ENCODE measurements at places on chromosomes 5 and 9.

DNA sequence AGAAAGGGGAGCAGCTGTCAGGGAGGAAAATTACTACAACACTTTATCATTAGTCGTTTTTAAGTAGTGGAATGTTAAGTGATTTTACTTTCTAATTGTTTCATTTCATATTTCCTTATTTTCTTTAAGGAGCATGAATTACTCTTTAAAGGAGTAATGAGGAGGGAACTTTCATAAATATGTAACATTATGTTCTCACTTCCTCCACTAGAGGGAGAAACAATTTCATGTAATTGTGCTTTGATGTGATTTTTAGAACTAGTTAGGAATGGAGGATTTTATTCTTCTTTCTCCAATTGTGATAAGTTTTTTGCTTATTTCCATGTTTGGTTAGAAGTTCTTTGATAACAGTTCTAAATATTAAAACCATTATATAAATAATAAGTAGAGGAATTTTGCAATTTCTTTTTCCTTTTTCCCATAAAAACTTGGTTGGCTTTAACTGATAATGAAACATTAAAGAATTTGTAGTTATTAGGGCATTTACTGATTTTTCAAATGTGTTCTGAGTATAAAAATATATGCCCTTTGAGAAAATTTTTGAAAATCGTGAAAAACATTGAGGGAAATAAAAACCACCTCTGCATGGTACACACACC is 25.6 kb downstream of the CEP78 start:
- no peak for DNase-seq

DNA sequence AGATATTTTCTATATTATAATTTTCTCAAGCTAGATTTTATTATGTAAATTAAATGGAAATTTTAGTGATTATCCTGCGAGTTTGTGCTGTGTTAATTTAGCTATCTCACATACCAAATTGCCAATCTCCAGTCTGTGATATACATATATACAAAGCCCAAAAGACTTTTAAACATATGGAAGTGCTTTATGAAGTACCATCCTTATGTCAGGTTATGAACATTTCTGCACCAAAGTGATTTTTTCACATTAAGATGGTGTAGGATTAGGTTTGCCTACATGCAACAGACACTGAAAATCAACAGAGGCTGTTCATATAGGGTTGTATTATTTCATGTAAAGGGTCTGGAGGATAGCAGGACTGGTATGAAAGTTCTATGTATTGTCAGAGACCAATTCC is 32.8 kb downstream of the CFAP95 start:
- DNase-seq = no peak

GRCh38 chr5:138139781-138140090 is 508 bp upstream of the NME5 start:
- no peak for DNase-seq

DNA sequence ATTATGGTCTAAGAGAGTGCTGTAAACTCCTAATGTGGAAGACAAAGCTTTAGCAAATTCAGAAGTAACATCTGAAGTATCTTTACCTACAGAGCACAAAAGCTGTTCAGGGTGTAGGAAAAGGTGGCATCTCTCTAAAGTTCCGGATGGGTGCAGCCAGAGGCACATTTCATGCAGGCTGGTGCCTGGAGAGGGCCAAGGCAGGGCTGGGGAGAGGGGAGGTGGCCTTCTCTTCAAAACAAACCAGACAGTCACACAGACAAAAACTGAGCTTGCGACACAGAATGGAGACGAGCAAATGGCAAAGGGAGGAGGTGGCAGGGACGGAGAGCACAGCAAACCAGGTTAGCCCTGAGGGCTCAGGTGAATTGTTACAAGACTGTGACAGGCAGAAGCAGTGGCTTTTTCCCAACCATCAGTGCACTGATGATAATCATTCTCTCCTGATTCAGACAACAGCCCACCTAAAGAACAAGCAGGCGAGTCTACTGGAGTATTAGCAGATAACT is 121.5 kb upstream of the PCA3 start:
- DNase-seq = no peak

GRCh38 chr5:58040846-58041245 is 419.0 kb downstream of the PLK2 start:
- no peak for DNase-seq

- no peak for DNase-seq
Measured at GRCh38 chr5:676699-677076, 16.5 kb downstream of the TPPP start.

GRCh38 chr5:111685969-111686368 is 71.0 kb downstream of the NREP start:
- no peak for DNase-seq

DNA sequence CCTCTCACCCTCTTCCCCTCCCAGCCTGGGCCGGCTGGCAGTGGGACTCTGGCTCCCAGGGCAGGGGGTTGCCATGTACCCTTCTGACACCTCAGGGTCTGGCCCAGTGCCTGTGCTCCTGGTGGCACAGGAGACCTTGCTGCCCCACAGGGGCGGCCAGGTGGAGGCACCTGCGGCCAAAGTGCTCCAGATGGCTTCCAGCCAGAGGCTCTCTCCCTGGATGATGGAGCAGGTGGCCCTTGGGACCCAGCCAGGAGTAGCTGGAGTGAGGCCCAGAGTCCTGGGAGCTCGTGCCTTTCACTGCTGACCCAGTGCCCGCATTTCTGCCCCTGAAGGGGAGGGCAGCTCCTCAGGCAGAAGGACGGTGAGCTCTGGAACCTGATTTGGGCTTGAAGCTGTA is 87.3 kb downstream of the NTNG2 start:
- DNase-seq = no peak

All from stimulated activated CD4-positive, alpha-beta T cell treated with anti-CD3 and anti-CD28 coated beads, Interleukin-2, amount 100 ng/mL, for 48 hours (primary cell).